ENCODE measurements at places on chromosomes 1 and 21. TPM values are rescaled to one million over a fixed set of nuclear protein-coding genes. Genes with fewer than 3 reads are reported as not detected.

Gene ASCL5
- 0.27 TPM for total RNA-seq

GRCh38 chr1:160093624-160094290 is 4.7 kb downstream of the IGSF8 start:
- H3K4me3 ChIP-seq: no peak overlapping the region
- H3K27ac ChIP-seq: no peak overlapping the region
- peaks cover 21% of the 10 kb centered on the region for H3K4me1 ChIP-seq
- H3K36me3 ChIP-seq: no peaks in the 10 kb centered on the region

DNA sequence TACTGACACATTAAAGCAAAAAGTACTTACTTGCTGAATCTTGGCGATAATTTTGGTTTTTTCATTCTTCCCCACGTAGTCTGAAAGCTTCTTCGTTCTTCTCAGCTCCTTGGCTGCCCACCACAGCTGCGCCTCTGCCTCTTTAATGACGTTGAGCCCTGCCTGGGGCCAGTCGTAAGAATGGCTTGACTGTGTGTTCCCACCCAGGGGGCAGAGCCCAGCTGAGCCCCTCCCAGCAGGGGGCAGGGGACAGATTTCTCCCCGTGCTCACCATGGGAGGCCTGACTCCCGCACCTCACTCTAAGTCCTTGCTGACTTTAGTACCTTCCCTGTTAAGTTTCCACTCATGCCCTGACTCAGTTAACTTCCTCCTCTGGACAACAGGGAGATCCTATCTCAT is 9.0 kb downstream of the CFAP298 start:
- H3K4me3 ChIP-seq: no peak overlapping the region
- no peak overlapping the region for H3K27ac ChIP-seq
- no peaks in the 10 kb centered on the region for H3K4me1 ChIP-seq
- no peaks in the 10 kb centered on the region for H3K27me3 ChIP-seq

DNA sequence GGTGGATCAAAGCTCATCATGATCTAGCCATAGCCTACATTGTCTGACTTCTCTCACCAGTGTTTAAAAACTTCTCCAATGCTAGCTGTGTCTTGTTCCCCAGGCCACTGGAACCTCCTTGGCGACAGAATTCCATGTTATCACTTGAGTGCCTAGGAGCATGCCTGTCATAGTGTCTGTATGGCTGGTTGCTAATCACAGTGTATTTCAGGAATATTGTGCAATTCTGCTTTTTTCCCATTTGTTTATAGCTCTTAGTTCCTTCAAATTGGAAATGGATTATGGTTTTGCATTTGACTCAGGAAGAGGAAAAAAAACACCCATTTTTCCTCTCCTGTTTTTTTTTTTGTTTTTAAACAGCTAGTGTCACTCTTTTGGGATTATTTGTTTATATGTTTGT is 25.5 kb downstream of the ROR1 start:
- H3K4me3 ChIP-seq: no peak overlapping the region
- H3K4me1 ChIP-seq: no peaks in the 10 kb centered on the region
- no peak overlapping the region for H3K27ac ChIP-seq
- H3K27me3 ChIP-seq: no peaks in the 10 kb centered on the region

Gene TAL1
- total RNA-seq: not detected

Gene MTARC1
- 1.1 TPM for total RNA-seq

DNA sequence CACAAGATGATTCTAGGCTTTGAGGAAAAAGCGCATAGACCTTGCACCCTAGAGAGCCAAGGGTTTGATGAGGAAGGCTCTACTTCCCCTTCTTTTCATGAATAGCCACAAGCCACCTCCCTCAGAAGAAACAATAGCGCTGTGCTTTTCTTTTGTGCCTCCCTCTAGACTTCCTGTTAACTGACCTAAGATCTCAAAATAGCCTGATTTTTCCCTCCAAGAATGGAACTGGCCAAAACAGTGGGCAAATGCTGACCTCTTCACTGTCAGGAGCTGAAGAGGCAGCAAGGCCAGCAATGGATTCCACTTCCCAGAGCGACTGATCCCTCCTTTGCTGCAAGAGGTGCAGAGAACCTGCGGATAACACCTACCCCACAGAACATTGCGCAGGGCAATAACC is 362.8 kb downstream of the KCNH1 start:
- H3K36me3 ChIP-seq: no peaks in the 10 kb centered on the region
- no peaks in the 10 kb centered on the region for H3K27me3 ChIP-seq
- DNase-seq: no peak
- no peak overlapping the region for H3K27ac ChIP-seq
- H3K4me3 ChIP-seq: no peak overlapping the region
- no peaks in the 10 kb centered on the region for H3K4me1 ChIP-seq

DNA sequence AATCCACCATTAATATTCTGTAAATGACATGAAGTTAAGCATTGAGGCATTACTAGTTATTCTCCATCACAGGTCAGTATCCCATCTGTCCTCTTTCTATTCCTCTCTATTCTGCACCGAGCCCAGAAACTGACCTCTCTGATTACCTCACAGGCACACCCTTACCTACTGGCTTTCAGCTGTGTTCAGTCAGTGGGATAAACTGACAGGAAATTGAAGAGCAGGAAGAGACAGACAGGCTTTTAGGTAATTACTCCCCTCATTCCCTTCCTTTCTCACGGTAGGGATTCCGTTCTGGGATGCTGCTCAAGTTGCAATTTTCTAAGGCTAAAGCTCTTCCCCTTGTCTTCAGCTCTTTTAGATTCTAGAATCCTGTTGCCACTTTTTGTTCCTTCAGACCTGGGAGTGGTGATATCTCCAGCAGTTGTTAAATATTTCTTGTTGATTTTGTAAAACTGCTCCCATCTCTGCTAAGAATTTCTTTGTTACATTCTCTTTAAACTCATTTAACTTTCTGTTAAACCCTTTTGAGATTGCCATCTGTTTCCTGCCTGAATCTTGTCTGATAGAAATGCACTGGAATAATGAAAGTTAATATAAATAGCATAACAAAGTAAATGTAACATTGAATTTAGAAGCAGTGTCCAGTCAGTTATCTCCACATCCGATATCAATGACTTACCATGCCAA is 1063.4 kb downstream of the PLA2G4A start:
- DNase-seq: no peak
- H3K27ac ChIP-seq: no peak overlapping the region
- H3K4me3 ChIP-seq: no peak overlapping the region
- no peaks in the 10 kb centered on the region for H3K4me1 ChIP-seq
- H3K36me3 ChIP-seq: no peaks in the 10 kb centered on the region
- H3K27me3 ChIP-seq: no peaks in the 10 kb centered on the region

Gene CBR1
- 51.1 TPM for total RNA-seq

DNA sequence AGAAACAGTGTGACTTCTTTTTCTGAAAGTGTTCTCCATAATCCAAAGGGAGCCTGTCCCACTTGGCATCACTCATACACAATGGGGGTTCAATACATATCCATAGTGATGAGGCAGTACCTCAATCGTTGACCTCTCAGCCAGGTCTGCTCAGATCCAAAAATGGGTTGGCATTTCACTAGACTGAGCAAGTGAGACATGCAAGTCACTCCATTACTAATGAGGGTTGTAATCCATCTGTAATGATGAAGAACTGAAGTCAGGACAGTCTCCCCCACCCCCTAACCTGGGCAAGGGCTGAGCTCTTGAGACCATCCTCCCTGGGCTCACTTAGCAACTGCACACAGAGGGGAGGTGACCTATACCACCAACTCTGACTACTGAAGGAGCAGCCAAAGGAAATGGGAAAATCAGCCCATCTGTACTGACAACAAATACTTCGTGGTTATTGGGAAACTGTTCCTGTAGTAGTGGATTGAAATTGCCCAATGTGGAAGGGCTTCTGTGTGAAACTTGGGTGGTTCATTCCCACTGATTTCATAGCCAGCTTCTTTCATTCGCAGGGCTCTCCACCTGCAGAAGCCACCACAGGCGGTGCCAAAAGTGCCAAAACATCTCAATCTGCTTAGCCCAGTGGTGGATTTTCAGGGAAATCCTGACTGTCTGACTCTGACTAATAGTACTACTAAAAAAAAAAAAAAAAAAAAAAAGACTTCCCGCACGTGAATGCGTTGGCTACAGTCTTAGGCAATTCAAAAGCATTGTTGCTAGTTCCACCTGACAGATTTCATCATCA is 5.0 kb downstream of the NGF start:
- no peak overlapping the region for H3K4me3 ChIP-seq
- H3K27ac ChIP-seq: no peak overlapping the region
- H3K4me1 ChIP-seq: no peaks in the 10 kb centered on the region
- H3K27me3 ChIP-seq: peaks cover 4% of the 10 kb centered on the region
- no peak for DNase-seq
- H3K36me3 ChIP-seq: no peaks in the 10 kb centered on the region

DNA sequence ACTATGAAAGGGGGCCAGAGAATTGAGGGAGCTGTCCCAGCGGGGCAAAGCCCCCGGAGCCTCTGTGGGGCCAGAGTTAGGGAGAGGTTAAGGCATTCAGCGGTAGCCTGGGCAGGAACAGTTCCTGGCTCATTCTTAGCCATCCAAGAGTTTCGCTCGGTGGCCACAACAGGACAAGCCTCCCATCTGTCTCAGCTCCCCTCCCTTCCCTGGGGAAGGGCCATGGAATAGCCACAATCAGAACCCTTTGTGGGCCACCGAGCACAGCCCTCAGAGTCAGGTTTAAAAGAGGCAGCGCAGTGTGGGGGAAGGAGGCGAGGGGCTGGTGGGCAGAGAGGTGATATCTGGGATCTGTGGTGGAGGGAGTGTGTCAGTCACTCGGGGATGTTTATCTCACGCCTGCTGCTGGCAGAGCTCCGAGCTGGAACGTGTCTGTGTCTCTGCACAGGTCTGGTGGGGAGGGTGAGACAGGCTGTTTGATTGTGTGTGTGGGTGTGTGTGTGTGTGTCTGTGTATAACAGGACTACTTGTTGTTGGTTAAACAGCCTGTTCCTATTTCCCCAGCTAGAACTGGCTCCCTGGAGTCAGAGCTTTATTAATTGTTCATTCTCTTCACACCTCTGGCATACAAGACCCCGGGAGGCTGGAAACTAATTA is 49.6 kb upstream of the GOLT1A start:
- H3K27ac ChIP-seq: no peak overlapping the region
- no peak for DNase-seq
- no peaks in the 10 kb centered on the region for H3K4me1 ChIP-seq
- H3K4me3 ChIP-seq: no peak overlapping the region
- no peaks in the 10 kb centered on the region for H3K36me3 ChIP-seq
- no peaks in the 10 kb centered on the region for H3K27me3 ChIP-seq

DNA sequence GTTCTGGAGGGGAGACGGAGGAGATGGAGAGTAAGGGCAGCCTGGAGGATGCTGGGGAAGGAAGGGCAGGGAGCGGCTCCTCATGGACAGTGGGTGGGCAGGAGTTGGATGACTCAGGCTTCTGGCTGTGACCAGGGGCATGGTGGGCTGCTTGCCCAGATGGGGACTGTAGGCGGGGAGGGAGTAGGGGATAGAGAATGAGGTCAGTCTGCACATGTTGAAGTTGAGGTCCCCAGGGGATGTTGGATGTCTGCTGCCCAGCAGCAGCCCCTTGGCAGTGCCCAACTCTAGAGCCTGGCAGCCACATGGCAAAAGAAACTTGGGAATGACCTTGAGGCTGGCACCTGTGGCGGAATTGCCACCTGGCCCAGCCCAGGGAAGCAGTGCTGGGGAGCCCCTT is 6.4 kb downstream of the SELENON start:
- DNase-seq: no peak
- no peak overlapping the region for H3K4me3 ChIP-seq
- no peak overlapping the region for H3K27ac ChIP-seq
- H3K27me3 ChIP-seq: no peaks in the 10 kb centered on the region
- no peaks in the 10 kb centered on the region for H3K4me1 ChIP-seq

Gene EVA1B
- total RNA-seq: 4.8 TPM

DNA sequence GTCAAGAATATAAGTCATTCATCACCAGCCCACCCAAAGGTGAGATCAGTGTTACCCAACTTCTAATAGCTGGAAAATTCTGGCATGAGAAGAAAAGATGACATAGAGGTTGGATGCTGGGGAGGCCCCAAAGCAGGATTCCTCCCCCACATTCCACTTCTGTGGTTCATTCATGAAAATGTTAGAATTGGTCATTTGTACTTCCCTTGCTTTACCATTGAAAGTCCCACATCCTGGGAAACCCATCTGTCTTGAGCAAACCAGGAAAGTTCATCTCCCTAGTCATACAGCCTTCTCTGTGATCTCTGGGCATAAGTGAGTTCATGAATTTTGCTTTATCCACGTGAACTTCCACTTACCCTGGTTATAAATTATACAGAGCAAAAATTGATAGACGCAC is 66.8 kb downstream of the SERINC2 start:
- no peak for DNase-seq
- no peaks in the 10 kb centered on the region for H3K36me3 ChIP-seq
- H3K4me1 ChIP-seq: no peaks in the 10 kb centered on the region
- H3K27ac ChIP-seq: no peak overlapping the region
- H3K4me3 ChIP-seq: no peak overlapping the region
